ENCODE measurements at places on chromosomes 2 and 18. TPM values are rescaled to one million over a fixed set of nuclear protein-coding genes. Genes with fewer than 3 reads are reported as not detected.

Gene RBM43
- 6.0 TPM for polyA plus RNA-seq

- DNase-seq, result no peak
These were observed 11.3 kb upstream of the KCNF1 start for GRCh38 chr2:10900216-10901109.

DNA sequence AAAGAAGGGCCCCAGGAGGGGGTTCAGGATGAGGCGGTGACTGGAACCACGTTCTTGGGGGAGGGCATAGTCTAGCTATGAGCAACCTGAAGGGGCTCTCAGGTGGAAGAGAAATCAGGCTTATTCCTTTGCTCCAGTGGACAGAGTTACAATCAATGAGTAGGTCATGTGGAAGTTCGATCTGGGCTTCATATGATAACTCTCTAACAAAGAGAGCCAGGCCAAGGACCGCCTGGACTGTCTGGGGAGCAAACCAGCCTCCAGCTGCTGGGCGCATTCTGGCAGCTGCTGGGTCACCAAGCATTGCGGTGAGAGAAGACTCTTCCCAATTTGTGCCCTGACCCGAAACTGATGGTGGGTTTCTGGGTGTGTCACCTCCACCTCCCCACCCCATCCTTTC is 180.3 kb upstream of the SMAD2 start:
- no peak for DNase-seq

- DNase-seq, result no peak
These were observed 78.1 kb downstream of the SPIRE1 start for GRCh38 chr18:12579775-12580174.

DNA sequence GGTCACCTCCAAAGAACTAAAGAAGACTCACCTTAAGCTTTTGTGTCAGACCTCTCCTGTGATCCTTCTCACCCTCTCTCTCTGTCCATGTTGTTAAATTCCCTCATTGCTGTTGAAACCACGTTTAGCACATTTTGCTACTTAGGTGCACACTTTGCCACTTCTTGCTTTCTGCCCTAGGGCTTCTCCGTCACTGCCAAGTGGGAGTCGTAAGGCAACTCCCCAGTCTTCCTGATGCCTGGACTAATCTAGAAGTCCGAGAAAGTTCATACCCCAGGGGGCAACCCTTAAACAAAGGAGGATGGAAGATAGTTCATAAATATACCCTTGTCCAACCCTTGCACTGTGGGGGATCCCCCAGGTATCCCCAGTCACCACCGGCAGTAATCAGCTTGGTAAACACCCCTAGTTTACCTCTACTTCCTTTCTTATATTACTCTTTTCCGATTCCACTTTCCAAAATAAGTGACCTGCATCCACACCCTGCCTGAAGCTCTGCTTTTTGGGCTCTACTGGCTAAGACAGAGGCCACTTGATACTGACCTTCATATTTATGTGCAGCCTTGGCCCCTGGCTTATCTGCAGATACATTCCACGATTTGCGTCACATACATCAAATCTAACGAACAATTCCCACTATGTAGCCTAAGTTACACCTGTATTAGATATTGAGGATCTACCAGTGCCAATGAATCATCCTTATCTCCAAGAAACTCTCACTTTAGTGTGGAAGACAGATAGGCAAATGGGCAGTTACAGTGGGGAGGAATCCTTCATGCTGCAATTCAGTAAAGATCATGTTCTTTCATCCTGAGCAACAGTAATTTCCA is 776.2 kb downstream of the RNF144A start:
- no peak for DNase-seq

DNA sequence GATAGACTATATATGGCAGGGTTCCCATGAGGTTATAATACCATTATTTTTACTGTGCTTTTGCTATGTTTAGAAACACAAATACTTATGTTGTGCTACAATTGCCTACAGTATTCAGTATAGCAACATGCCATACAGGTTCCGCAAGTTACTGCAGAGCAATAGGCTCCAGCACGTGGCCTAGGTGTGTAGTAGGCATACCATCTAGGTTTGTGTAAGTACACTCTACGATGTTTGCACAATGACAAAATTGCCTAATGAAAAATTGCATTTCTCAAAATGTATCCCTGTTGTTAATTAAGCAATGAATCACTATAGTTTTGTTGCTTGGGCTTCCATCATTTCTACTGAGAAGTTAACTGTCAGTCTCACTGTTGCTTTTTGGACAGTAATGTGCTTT is 9.8 kb downstream of the CD302 start:
- DNase-seq, result no peak

DNA sequence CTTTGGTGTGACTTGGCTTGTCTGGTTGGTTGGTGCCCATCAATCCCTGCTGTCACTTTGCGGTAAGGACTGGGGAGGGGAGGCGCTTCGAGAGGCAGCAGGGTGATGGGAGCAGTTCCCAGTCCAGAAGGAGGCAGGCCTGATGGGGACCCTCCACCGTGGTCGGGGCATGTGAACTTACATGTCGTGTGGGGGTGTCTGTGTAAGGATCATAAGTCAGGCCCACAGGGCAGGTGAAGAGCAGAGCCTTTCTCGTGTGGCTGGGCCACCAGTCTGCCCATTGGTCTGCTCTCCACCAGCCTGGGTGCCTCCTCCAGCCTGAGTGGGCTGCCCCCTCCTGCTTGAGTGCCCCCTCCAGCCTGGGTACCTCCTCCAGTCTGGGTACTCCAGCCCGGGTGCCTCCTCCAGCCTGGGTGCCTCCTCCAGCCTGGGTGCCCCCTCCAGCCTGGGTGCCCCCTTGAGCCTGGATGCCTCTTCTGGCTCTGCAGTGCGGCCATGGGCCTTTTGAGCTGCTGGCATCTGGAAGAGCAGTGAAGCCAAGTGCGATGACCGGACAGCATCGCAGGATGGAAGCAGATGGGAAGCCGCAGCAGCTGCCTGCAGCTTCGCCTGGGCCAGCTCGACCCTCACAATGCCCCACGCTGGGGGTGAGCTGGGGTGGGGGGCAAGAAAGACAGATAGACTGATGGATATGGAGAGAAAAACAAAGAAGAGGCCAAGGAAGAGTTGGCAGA is 25.0 kb downstream of the ATOH8 start:
- no peak for DNase-seq

- no peak for DNase-seq
These were observed 141.4 kb downstream of the BCL11A start for GRCh38 chr2:60412027-60412426.

DNA sequence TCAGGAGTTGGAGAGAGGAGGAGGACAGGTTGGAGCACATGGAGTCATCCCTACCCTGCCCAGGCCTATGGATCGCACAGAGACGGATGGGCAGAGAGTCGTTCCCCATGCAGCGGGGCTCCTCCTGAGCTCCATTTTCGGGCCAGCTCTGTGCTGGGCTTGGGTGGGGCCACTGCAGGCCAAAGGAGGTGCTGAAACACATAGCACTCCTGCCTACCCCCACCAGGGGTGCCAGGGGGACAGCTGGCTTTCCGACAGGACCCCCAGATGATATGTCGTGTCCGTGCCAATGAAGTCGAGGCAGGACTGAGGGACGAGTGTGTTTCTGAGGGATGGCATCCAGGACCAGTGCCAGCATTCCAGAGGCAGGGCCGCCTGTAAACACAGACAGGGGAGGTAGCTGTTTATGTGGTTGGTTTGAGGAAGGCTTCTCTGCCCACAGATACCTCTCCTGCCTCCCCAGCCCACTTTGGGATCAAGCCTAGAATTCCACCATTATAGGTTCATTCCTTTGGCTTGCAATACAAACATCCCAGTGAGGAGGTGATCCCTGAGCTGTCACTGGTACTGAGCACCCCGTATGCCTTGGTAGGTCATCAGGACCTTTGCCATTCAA is 116.6 kb downstream of the GLI2 start:
- DNase-seq, result no peak

Data from kidney (tissue), 22 donors.